ENCODE measurements at places on chromosomes 5 and 9.
A peak's percentile ranks its signal among the peaks of the same experiment; 100 is the strongest.

- DNase-seq, result no peak
Observed at GRCh38 chr5:124111886-124112285, 599.9 kb downstream of the CSNK1G3 start.

GRCh38 chr5:143682246-143682905 is 129.6 kb upstream of the HMHB1 start:
- no peak for DNase-seq

GRCh38 chr9:37836386-37836785 is 35.8 kb downstream of the DCAF10 start:
- no peak for DNase-seq

DNA sequence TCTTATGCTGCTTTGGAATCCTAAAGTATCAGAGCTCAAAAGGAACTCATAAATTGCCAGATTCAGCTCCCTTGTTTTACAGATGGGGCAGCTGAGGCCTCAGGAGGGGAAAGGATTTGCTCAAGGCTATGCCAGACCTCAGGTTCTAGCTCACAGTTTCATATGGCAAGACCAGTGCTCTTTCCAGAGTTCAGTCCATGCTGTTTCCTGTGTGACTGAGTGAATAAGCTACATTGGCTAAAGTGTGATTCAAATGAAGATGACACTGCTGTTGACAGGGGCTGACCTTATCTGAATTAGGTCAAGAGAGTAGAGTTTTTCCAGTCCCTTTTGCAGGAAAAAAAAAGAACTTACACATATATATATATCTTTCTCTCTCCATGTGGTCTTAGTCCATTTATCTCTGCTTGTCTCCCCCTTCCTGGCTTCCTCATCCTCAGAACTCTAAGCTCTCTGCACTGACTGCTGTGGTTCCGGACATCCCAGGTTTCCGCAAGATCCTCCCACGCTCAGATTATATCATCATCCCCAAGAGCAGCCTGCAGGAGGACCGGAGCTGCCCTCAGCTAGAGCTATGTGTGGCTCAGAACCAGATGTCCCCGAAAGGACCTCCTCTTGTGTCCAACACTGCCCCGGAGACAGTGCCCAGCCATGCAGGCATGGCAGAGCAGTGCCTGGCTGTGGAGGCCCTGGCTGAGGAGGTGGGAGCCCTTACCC is 9.3 kb downstream of the HMGXB3 start:
- DNase-seq, result no peak

DNA sequence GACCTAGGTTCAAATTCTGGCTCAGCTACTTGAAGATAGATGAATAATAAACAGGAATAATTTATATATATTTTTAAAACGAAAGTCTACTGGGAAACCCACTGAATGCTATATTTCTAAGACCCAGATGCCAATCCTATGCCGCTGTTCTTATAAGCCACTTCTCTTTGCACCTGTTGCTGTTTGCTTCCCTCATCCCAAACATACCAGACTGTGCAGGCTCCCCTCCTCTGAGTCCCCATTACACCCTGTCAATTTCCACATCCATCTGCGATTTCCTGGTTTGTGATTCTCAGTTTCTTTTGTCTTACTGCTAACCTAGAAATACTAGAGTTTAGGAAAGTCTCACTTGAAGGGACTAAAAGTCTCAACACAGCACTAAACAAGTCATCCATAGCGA is 92.8 kb upstream of the CAST start:
- no peak for DNase-seq

GRCh38 chr9:32703635-32704034 is 68.2 kb upstream of the TAF1L start:
- no peak for DNase-seq

DNA sequence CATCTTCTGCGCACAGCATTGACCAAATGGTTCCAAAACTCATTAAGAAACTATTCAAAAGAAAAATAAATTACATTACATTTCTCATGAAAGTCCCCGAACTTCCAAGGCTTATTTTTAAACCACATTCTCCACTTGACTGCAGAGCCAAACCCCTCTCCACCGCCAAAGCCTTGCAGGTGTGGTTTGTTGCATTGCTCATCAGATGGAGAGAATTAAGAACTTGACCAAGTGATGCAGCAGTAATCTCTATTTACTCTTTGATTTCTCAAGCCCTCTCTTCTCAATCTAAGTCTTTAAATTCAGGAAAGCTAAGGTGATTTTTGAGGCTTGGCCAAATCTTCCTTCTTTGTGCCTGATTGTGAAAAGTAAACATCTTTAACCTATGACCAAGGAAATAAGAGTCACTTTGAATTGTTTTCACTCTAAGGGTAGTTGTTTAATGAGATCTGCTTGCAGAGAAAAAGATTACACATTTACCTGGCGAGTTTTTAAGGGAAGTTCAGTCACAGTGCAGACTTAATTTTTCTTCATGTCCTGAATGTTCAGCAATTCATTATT is 290.5 kb upstream of the ITGA1 start:
- DNase-seq, result no peak

- no peak for DNase-seq
Observed at GRCh38 chr9:115207003-115207836, 89.3 kb upstream of the TNC start.

GRCh38 chr5:4995014-4995413 is 145.1 kb upstream of the ADAMTS16 start:
- no peak for DNase-seq

- no peak for DNase-seq
Observed at GRCh38 chr9:91714020-91714806, 235.8 kb downstream of the ROR2 start.

GRCh38 chr9:89801742-89802670 is 197.2 kb downstream of the GADD45G start:
- no peak for DNase-seq

GRCh38 chr9:90458485-90458884 is 184.1 kb downstream of the DIRAS2 start:
- DNase-seq, result peak; percentile 30

DNA sequence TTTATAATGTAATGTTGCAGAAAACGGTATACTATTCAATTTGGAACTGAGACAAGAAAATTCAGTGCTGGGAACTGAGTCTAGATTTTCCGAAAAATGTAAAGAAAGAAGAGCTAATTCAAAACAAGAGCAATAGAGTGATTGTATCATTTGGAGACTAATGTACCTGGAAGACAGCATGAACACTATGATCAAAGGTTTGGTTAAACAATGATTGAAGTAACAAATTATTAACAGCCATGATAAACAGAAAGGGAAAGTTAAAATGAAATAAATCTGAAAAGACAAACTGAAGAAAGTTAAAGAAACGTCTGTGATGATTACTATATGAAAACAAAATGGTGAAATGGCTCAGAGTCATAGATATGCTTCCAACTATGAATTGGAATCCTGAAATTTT is 300.6 kb upstream of the MPDZ start:
- DNase-seq, result no peak

DNA sequence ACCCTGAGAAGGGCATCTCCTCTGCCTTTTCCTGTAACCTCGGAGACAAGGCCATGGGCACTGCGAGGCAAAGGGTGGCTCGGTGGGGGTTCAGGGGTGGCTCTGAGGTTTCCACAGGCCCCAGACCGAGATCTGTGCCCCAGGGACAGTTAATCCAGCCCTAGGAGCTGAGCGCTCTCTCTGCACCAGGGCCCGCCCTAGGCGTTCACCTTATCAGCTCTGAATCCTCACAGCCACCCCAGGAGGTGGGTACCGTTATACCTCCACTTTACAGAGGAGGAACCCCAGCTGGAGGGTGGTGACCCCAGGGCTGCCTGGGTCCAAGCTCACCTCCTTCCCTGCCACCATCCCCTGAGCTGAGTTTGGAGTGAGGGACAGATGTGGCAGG is 2.3 kb upstream of the ENG start:
- DNase-seq, result no peak

- DNase-seq, result no peak
Observed at GRCh38 chr9:115084709-115085108, 33.2 kb downstream of the TNC start.

DNA sequence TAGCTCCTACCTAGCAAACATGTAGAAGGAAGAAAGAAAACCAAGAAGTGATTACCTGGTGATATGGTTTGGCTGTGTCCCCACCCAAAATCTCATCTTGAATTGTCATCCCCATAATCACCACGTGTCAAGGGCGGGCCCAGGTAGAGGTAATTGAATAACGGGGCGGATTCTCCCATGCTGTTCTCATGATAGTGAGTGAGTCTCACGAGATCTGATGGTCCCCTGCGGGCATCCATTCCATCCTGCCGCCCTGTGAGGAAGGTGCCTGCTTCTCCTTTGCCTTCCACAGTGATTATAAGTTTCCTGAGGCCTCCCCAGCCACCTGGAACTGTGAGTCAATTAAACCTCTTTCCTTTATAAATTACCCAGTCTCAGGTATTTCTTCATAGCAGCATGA is 27.4 kb upstream of the ANKRD34B start:
- no peak for DNase-seq

- no peak for DNase-seq
Observed at GRCh38 chr9:81083854-81084512, 605.4 kb downstream of the TLE1 start.

GRCh38 chr9:134882204-134882785 is 1.7 kb downstream of the FCN2 start:
- DNase-seq, result no peak

GRCh38 chr9:1580215-1580614 is 434.9 kb upstream of the SMARCA2 start:
- DNase-seq, result no peak

GRCh38 chr5:178126556-178126955 is 4.3 kb upstream of the RMND5B start:
- DNase-seq, result no peak
